ENCODE measurements at places on chromosomes 16 and 17. TPM values are rescaled to one million over a fixed set of nuclear protein-coding genes. Genes with fewer than 3 reads are reported as not detected.
A peak's percentile ranks its signal among the peaks of the same experiment; 100 is the strongest.

GRCh38 chr16:30748634-30749445 lies 615 bp downstream of the PHKG2 start:
- no peaks in the 10 kb centered on the region for H3K27me3 ChIP-seq
- H3K36me3 ChIP-seq, result peaks cover 8% of the 10 kb centered on the region
- peak overlapping the region; percentile 75 for H3K4me3 ChIP-seq
- no peak for DNase-seq
- H3K27ac ChIP-seq, result no peak overlapping the region
- peaks cover 14% of the 10 kb centered on the region for H3K4me1 ChIP-seq

DNA sequence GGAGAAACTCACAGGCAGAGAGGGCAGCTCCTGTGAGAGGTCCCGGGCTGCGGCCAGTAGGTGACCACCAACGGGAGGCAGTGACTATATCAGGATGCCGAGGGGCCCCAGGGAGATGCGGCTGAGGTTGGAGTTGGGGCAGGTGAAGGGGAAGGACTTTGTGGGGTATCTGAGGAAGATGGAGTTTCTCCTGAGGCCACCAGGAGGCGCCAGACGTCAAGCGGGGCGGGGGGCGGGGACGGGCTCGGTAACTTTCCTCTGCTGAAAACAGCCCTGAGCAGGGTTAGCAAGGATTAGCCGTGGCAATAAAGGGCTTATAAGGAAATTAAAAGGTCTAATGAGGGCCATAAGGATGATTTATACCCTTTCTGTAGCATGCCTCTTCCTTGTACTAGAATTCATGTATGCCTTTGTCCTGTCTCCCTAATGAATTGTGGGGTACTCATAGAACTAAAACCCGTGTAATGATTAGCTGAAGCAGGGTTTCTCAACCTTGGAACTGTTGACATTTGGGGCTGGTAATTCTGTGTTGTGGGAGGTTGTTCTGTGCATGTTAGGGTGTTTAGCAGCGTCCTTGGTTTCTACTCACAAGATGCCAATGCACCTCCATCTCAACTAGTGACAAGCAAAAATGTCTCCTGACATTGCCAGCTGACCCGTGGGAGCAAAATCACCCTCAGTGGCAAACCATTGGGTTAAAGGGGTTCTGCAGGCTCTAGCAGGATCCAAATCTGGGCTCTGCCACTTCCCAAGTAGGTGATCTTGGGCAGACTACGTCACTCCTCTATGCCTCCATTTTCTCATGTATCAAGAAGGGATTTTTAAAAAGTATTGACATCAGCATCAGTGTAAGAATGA lies 74.8 kb upstream of the GRIN2A start:
- DNase-seq, result peak; percentile 22
- no peaks in the 10 kb centered on the region for H3K27me3 ChIP-seq
- H3K36me3 ChIP-seq, result no peaks in the 10 kb centered on the region
- no peak overlapping the region for H3K4me3 ChIP-seq

DNA sequence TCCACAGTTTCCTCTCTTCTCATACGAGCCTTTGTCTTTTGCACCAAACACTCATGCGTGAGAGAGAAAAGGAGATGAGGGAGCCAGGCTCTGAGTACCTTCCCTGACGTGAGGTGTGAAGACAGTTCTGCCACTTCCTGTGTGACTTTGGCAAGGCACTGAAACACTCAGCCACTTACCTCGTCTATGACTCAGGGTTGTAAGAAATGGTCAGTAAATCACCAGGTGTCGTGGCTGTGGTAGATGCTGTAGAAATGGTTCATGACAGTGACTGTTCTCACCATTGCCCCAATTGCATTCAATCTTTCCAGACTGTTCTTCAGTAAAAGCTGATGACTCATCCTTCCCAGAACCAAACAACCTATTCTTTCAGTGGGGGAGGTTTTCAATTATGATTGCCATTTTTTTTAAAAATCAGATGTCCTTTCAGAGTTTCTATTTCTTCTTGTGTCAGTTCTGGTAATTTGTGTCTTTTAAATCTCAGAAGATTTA lies 49.2 kb upstream of the CBFA2T3 start:
- no peaks in the 10 kb centered on the region for H3K27me3 ChIP-seq
- H3K27ac ChIP-seq, result no peak overlapping the region
- no peaks in the 10 kb centered on the region for H3K36me3 ChIP-seq

- no peaks in the 10 kb centered on the region for H3K4me1 ChIP-seq
- no peak for DNase-seq
- no peak overlapping the region for H3K4me3 ChIP-seq
- H3K36me3 ChIP-seq, result no peaks in the 10 kb centered on the region
- no peak overlapping the region for H3K27ac ChIP-seq
Observed at GRCh38 chr17:83147280-83147679, 67.9 kb downstream of the METRNL start.

- DNase-seq, result no peak
- peaks cover 10% of the 10 kb centered on the region for H3K4me1 ChIP-seq
- peak overlapping the region; percentile 56 for H3K4me3 ChIP-seq
- no peaks in the 10 kb centered on the region for H3K27me3 ChIP-seq
Observed at GRCh38 chr16:4273858-4274311, 1.1 kb upstream of the TFAP4 start.

GRCh38 chr16:273547-274421 lies 2.0 kb downstream of the RGS11 start:
- H3K27me3 ChIP-seq, result peaks cover 4% of the 10 kb centered on the region
- H3K27ac ChIP-seq, result no peak overlapping the region
- no peak overlapping the region for H3K4me3 ChIP-seq
- H3K36me3 ChIP-seq, result no peaks in the 10 kb centered on the region

DNA sequence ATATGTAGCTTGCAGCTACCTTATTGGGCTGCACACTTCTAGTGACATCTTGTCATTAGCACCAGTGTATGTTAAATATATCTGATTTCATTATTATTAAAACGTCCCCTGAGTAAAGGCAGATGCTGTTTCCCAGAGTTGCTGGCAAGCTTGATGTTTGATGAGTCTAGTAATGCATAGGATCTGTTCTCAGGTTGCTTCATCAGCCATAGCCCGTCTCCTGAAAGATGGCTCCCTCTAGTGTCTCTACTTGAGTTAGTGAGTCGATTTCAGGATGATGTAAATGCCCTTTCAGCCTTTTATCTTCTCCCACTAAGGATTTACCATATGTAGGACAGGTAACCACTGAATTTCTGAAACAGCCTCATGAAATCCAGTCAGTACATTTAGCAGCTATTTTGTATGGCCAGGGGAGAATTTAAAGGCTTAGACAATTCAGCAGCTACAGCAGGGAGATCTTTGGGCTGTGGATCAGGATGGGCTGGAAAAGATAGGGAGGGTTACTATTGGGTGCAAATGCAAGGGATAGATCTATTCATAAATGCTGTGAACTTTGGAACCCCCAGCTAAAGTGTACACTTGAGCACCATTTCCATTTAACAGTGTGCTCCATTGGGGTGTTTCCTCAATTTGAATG lies 376.3 kb downstream of the CNTNAP4 start:
- H3K27ac ChIP-seq, result no peak overlapping the region
- no peak overlapping the region for H3K4me3 ChIP-seq
- no peak for DNase-seq
- no peaks in the 10 kb centered on the region for H3K27me3 ChIP-seq
- H3K4me1 ChIP-seq, result no peaks in the 10 kb centered on the region

- no peak for DNase-seq
- H3K36me3 ChIP-seq, result no peaks in the 10 kb centered on the region
- H3K27me3 ChIP-seq, result no peaks in the 10 kb centered on the region
- peak overlapping the region; percentile 21 for H3K4me3 ChIP-seq
- H3K27ac ChIP-seq, result peak overlapping the region; percentile 33
Observed at GRCh38 chr17:48441862-48442261, 11.8 kb upstream of the SKAP1 start.

DNA sequence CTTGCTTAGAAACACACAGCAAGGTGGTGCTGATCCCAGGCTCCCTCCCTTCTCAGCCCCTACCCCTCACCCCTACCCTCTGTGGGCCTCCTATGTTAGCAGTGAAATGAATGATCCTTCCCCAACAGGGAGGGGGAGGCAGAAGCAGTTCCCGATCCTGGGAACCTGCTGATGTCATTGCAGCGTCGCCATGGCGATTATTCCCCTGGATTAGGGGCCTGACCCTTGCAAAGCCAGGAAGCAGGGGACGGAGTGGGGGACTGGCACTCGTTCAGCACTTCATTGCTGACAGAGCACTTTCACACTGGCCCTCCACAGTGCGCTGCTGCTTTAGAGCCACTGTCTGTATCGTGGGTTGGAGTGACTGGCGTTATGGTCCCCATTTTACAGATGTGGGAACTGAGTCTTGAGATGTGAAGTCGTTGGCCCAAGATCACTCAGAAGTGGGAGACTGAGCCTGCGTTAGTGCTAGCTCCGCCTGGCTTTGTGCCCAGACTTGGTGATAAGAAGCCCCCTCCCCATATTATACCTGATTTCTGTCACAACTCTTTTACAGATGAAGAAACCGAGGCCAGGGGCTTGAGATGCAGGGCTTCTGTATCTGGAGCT lies 26.6 kb downstream of the LASP1 start:
- peaks cover 17% of the 10 kb centered on the region for H3K36me3 ChIP-seq
- no peaks in the 10 kb centered on the region for H3K27me3 ChIP-seq
- H3K4me1 ChIP-seq, result peaks cover 90% of the 10 kb centered on the region
- DNase-seq, result no peak
- H3K27ac ChIP-seq, result peak overlapping the region; percentile 22

DNA sequence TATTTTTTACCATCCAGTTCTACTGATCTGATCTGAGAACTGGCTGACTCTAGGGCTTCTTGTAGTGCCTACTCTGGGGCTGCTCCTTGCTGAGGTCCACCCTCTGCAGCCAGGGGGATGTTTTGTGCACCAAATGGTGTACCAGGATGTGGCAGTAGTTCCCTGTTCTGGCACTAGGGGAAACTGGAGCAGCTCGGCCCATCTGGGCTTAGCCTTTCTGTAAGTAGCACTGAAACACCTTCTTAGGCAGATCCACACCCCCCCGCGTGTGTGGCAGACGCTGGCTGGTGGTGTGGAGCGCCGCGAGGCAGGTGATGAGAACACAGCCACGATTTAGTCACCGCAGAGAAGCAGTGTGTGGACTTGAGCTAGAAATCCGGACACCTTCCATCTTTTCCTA lies 17.0 kb downstream of the DUSP14 start:
- no peaks in the 10 kb centered on the region for H3K36me3 ChIP-seq
- no peaks in the 10 kb centered on the region for H3K4me1 ChIP-seq
- DNase-seq, result no peak
- H3K27ac ChIP-seq, result no peak overlapping the region
- H3K27me3 ChIP-seq, result no peaks in the 10 kb centered on the region

DNA sequence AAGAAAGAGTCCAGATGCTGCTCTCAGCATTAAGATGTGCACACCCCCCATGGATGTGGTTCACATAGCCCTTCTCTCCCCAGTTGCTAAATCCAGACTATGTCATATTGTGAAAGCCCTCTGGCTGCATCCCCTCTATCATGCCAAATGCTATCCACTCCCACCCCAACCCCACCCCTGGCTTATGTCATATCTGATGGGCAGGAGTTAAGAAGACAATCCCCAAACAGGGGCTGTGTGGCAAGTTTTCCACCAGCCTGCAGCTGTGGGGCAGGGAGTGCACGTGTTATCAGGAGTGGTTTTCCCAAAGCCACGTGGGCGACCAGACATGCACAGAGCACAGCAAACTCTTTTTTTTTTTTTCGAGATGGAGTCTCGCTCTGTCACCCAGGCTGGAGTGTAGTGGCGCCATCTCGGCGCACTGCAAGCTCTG lies 10.0 kb downstream of the FAM117A start:
- no peaks in the 10 kb centered on the region for H3K27me3 ChIP-seq
- H3K36me3 ChIP-seq, result no peaks in the 10 kb centered on the region
- no peak overlapping the region for H3K27ac ChIP-seq
- H3K4me3 ChIP-seq, result no peak overlapping the region
- H3K4me1 ChIP-seq, result peaks cover 83% of the 10 kb centered on the region
- no peak for DNase-seq

- no peaks in the 10 kb centered on the region for H3K4me1 ChIP-seq
- no peak for DNase-seq
- no peak overlapping the region for H3K4me3 ChIP-seq
- no peaks in the 10 kb centered on the region for H3K36me3 ChIP-seq
- H3K27me3 ChIP-seq, result peaks cover 3% of the 10 kb centered on the region
- no peak overlapping the region for H3K27ac ChIP-seq
Observed at GRCh38 chr17:73971127-73971526, 232.4 kb upstream of the RPL38 start.

DNA sequence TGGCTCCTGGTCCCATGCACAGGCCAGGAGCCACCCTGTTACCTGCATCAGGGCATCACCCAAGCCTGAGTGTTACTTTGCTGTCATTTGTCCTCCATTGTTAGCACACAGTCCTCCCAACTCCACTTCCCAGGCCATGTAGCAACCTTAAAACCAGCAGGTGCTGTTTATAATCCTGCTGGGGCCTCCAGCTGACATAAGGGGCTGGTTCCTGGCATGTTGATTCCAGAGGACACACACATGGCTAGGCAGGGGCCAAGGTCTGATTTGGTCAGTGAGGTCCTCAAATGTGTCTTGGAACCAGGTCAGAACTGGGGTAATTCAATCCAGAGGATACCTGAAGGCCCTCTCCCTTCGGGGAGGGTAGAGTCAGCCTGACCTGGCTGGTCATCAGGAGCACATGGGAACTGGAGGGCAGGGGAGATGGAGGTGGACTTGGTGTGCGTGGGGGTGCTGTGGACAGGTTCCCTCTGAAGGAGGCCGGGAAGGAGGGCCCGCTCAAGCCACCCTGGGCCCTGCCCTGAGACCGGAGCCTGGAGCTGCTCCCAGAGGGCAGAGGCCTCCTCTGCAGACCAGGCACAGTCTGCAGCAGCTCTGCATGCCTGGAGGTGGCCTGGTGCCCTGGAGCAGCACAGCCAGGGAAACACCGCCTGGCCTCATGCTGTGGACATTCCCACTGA lies 6.6 kb downstream of the ADORA2B start:
- no peaks in the 10 kb centered on the region for H3K36me3 ChIP-seq
- H3K4me1 ChIP-seq, result no peaks in the 10 kb centered on the region
- no peak for DNase-seq
- no peak overlapping the region for H3K27ac ChIP-seq
- no peak overlapping the region for H3K4me3 ChIP-seq
- no peaks in the 10 kb centered on the region for H3K27me3 ChIP-seq

DNA sequence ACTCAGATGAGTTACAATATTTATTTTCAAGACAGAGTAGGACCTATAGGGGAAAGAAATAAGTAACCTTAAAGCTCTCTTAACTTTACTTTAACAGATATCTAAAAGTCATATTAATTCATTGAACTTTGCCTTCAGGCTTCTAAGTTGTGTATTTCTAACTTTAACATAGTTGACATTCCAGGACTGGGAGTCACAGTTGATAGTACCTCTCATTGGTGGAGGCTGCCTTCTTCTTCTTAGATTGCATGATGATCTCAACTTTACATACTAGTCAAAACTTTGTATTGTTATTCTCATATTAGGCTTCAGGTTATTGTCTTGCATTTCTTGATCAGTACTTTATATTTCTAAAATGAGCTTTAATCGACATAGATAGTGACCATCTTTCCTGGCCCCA lies 350.1 kb upstream of the KIF2B start:
- DNase-seq, result no peak
- no peaks in the 10 kb centered on the region for H3K36me3 ChIP-seq
- H3K4me3 ChIP-seq, result no peak overlapping the region
- H3K27me3 ChIP-seq, result no peaks in the 10 kb centered on the region

The FMNL1 gene
- 260 TPM for total RNA-seq

The PRKCB gene
- total RNA-seq, result 96.5 TPM

The SRCIN1 gene
- 0.50 TPM for total RNA-seq

The C16orf92 gene
- not detected for total RNA-seq

The CLEC10A gene
- total RNA-seq, result 0.33 TPM
